ENCODE measurements at places on chromosomes 11 and 22.

- no peak for DNase-seq
These were observed 121.5 kb downstream of the COMMD9 start for GRCh38 chr11:36167729-36168128.

GRCh38 chr11:65293909-65294381 is 20.7 kb upstream of the CDC42EP2 start:
- DNase-seq = no peak

GRCh38 chr22:47572443-47572842 is 810.0 kb downstream of the TBC1D22A start:
- DNase-seq = no peak

DNA sequence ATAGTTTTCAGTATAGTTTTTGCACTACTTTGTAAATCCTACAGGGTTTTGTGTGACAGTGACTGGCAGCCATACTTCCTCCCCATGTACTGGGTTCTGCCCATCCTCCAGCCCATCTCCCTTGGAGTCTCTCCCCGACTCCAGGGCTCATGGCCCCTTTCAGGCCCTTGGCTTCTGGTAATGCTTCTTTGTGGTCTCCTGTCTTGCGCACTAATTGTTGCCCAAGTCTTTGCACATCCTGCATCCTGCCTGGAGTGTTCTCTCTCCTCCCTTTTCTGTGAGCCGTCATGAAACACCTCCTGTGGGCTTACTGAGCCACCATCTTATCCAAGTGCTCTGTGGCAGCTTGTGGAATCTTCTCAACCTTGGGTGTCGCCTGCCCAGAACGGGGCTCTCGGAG is 11.4 kb upstream of the KCNQ1OT1 start:
- DNase-seq = no peak
